ENCODE measurements at places on chromosomes 7 and 10.

DNA sequence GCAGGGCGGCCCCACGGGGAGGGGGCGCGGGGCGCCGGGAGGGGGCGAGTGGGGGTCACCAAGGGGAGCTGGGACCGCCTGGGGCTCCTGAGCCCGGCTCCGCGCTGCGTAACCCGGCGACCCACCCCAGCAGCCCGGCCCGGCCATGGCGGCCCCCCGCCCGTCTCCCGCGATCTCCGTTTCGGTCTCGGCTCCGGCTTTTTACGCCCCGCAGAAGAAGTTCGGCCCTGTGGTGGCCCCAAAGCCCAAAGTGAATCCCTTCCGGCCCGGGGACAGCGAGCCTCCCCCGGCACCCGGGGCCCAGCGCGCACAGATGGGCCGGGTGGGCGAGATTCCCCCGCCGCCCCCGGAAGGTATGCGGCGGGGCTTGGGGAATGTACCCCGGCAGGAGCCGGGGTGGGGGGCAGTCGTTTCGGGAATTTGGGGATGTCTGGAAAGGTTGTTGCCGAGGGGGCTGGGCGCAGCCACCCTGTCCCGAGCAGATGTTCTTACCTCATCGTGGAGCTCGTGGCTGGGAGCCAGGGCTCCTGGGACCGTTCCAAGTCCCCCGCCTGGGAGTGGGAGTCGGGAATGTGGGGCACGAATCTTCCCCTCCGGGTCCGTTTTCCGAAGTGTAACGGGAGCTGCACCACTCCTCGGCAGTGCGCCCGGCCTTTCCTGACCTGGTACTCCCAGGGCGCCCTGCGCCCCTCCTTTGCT lies 431 bp downstream of the ZYX start:
- no peak for DNase-seq

DNA sequence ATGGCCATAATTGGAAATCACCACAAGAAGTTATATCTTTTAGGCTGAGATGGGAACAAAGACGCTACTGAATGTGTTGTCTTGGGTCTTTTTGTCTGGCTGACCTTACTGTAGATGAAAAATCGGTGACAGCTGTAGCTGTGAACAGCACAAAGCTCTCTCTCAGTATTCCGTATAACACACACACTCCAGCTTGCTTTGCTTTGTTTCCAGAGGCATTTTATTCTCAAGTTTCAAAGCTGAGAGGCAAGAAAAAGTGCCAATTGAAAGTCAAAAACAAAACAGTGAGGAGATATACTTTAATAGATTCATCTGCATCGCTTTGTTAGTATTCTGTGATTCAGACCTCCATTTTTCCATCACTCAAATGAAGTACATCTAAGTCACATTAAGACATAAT lies 39.6 kb upstream of the CABCOCO1 start:
- no peak for DNase-seq

- peak; percentile 50 for DNase-seq
Observed at GRCh38 chr7:17304926-17305325, 6.5 kb downstream of the AHR start.

- DNase-seq = no peak
Observed at GRCh38 chr10:100186253-100187212, 704 bp upstream of the ERLIN1 start.

- no peak for DNase-seq
Observed at GRCh38 chr10:132815168-132815857, 29.4 kb upstream of the NKX6-2 start.

DNA sequence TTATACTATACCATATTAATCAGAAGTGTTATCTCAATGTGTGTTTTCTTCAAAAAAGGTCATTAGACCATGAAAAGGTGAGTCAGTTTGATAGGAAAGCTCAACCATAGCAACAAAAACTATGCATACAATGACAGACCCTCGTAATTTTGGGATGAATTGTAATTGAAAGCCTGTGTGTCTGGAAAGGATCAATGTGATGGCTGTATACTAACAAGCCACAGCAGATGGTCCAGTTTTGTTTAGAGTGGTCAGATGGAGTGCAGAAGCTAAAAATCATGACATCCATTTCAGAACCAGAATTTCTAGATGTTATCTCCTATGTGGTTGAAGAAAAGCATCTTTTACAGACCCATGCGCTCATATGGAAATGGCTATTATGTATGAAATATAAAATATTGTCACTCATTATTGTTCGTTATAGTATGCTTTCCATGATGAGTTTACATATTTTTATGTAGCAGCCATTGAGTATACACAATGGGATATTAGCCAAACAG lies 88.3 kb upstream of the CNTNAP2 start:
- DNase-seq = no peak

- DNase-seq = no peak
Observed at GRCh38 chr10:113735913-113736312, 15.6 kb upstream of the PLEKHS1 start.

DNA sequence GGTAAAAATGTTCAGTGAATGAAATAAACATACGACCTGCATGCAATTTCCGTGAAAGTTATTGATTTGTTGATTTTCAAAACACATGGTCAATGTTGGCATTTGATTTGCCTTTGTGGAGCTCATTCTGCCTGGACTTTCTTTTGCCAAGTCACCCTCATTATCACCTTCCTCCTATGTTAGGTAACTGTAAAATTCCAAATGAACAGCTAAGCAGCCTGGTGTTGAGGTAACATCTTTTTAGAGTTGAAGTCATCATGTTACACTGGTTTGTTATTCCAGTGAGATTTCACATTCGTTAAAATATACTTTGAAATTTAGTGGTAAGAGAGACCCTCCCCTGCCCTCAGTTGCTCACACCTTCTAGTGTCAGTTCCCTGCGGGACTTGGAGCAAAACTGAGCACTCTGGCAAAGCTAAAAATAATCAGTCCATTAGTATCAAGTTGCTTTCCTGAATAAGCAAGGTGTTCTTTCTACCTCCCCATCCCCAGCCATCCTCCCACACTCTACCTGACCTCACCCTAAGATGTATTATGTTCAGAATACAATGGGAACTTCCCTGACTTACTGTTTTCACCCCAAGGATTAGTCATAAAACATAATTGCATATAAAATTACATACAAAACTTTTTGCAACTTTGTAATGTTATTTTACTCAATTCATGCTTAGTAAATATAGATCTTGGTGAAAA lies 283.3 kb upstream of the SEMA3A start:
- DNase-seq = no peak

GRCh38 chr7:140601566-140602174 lies 38.9 kb downstream of the DENND2A start:
- no peak for DNase-seq

- no peak for DNase-seq
Observed at GRCh38 chr10:76937181-76937600, 700.4 kb downstream of the KCNMA1 start.

- DNase-seq = no peak
Observed at GRCh38 chr10:83536426-83536825, 602.9 kb upstream of the GHITM start.

- peak; percentile 67 for DNase-seq
Observed at GRCh38 chr10:88064608-88065382, 201.4 kb downstream of the PTEN start.

GRCh38 chr10:133088179-133088955 lies 643 bp downstream of the ADGRA1 start:
- DNase-seq = no peak

DNA sequence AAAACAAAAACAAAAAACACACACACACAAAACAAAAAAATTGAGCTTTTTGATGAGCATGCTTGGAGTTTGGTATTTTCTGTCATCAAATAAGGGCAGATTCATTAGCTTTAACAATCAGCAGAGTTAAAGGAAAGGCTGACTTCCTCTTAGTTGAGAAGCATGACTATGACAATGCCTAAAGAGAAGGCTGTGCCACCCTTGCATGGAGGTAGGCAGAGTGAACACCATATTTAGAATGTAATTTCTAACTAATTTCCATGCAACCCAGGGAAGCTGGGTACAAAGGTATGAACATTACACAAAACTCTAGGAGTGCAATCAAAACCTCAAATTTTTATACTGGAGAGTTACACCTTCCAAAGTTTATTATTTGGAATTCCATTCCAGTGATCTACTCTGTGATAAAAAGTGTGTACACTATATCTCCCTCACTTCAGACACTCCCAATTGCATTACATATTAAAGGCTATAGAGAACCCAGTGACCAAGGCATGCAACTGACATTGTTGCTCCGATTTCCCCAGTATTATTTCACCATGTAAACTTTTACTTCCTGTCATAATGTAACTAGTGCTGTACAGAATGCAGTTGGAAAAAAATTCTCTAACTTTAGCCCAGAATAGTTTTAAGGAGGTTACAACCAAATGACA lies 9.4 kb upstream of the CYCS start:
- DNase-seq = no peak

- DNase-seq = no peak
Observed at GRCh38 chr7:41763626-41764025, 60.7 kb upstream of the INHBA start.

GRCh38 chr10:79059859-79060379 lies 8.8 kb upstream of the ZMIZ1 start:
- DNase-seq = no peak

GRCh38 chr10:110861930-110862649 lies 9.6 kb upstream of the PDCD4 start:
- DNase-seq = no peak
